ENCODE measurements at places on chromosomes 3 and 15. TPM values are rescaled to one million over a fixed set of nuclear protein-coding genes. Genes with fewer than 3 reads are reported as not detected.

GRCh38 chr15:68379058-68379758, 52.8 kb downstream of the ITGA11 start:
- no peak for DNase-seq

DNA sequence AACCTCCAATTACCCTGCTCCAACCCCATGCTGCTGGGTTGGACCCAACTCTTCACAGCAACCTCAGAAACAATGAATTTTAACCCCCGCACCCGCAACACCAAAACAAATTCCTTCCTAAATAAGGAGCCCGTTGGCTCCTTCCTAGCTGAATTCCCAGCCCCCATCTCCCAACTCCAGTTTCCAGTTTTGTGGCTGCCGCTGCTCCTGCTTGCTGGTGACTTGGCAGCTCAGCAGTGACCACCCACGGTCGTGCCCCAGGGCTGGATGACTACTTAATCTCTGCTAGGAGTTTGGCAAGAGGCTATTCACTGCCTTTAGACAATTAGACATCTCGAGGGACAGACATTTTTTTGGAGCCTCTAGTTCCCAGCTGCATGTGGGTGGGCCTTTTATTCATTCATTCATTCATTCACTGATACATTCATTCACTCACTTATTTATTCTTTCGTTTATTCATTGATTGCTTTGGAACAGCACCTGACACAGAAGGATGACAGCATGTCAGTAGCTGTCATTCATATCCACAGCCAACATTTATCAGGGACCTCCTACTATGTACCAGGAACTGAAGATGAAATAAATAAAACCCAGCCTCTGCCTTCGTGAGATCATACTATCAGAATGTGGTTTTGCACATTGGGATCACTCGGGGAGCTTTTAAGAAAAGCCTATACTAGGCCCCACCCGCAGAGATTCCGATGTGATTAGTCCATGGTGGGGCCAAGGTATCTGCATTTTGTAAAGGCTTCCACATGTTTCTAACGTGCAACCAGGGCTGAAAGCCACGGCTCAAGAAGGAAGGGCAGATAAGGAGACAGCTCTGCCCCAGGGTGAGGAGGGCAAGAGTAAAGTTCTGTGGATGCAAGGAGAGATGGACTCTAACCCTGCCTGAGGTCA, 256.5 kb downstream of the SHQ1 start:
- DNase-seq: peak; percentile 39

RTP3 gene
- total RNA-seq: not detected

MCF2L2 gene
- 0.31 TPM for total RNA-seq

GRCh38 chr15:78667578-78668236, 26.7 kb upstream of the CHRNB4 start:
- no peak for DNase-seq

- no peak for DNase-seq
These were observed 51.2 kb downstream of the CHAC1 start for GRCh38 chr15:41004490-41004889.

DNA sequence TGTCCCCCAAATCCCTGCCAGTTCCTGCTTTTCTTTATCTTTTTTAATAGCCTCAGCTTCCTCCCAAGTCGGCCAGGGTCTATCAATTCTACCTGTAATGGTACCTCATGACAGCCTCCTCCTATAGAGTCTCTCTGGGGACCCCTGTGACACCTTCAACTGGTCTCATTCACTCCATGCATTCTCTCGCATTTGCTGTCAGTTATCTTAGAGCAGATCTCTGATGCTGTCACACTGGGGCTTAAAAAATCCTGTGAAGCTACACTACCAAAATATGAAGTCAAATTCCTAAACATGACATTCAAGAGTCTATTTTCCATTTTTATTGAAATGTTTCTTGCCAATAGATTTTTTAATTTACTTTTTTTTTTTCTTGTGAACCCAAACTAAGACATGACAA, 5.5 kb downstream of the VPS39 start:
- no peak for DNase-seq

DNA sequence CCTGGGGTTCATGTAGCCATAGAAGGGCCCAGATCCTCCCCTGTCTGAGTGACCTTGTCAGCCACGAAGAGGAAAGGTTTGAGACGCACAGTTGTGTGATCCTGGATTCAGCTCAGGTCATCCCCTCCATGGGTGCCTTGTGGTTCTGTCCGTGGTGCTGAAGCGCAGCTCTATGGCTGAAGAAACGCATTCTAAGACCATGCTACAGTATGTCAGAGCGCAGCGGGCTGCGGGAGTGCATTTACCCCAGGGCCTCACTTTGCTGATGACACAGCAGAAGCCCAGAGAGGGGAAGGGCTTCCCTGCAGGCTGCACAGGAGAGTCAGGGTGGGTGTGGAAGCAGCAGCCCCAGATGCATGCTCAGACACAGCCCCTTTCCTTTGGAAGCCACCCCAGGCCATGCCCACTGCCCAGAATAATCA, 68.8 kb upstream of the IQSEC1 start:
- no peak for DNase-seq

SERPINI2 gene
- not detected for total RNA-seq

RAD18 gene
- 29.5 TPM for total RNA-seq

WDR48 gene
- 27.1 TPM for total RNA-seq

POTEB2 gene
- not detected for total RNA-seq

PARP15 gene
- not detected for total RNA-seq

DNA sequence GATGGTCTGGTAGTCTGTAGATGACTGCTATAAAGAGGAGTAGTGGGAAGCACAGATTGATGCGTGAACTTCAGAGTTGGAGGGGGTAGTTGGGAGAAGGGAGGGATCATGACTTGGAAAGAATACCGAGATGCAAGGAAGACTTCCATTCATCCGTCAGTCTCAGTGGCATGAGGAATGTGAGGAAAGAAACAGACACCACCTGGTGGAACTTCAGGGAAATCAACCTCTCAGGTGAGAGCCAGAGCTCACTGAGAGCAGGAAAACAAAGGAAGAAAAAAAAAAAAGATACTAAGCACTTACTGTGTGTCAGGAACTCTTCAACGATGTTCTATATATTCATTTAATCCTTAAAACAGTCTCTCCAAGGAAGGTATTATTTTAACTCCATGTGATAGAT, 172.4 kb downstream of the OXSM start:
- peak; percentile 26 for DNase-seq

FGF12 gene
- total RNA-seq: not detected

DNA sequence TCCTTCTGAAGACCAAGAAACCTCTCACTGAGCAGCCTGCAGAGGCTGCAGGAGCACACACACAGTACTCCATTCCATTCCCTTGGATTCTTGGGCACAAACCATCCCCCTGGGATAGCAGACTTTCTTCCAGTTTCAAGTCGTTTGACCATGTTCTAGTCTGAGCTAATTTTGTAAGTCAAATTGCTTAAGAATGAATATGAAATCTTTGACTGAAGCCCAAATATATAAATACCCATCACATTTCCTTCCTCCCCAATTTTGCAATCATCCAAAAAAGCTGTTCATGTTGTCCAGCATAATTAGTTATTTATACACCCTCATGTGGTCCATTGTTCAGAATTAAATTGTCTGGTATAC, 231.2 kb upstream of the TPRG1 start:
- DNase-seq: no peak

DNA sequence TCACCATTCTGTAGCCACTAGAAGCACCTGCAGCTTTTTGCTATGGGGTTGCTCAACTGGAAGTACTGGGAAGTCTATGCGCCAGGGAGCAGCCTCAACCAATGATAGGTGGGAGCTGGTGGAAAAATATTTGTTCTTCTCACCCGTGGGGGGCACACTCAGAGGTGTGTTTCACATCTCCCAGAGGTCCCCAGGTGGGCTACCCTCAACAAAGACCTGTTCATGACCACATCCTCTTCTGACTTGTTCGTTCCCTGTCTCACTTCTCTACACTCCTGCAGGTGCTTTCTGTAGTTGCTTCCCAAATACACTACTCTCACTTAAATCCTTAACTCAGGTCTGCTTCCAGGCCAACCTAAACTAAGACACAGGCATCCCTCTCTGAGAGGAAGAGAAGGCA, 3.6 kb downstream of the CAMP start:
- no peak for DNase-seq

Measured in G401 (cell line).